ENCODE measurements at places on chromosomes 16 and 17.
A peak's percentile ranks its signal among the peaks of the same experiment; 100 is the strongest.

DNA sequence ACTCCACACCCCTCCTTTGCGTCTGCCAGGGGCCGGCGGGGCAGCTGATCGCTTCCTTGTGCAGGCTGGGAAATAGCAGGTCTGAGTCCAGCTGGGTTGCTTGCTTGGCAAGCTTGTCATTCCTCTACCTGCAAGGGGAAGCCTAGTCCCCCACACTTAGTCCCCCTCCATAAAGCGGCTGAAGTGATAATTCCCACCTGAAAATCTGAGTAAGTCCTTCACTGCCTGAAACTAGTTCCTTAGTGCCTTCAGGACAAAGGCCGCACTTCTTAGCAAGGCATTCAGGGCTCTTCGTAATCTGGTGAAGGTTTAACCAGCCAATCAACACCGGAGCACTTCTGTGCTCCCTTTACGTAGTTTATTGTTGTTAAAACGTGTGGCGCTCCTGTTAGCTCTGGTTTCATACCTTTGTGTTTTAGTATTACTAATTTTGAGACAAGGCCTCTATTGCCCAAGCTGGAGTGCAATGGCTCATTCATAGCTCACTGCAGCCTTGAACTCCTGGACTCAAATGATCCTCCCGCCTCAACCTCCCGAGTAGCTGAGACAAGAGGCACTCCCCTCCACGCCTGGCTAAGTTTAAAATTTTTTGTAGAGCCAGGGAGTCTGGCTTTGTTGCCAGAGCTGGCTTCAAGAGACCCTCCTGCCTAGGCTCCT, 817 bp downstream of the PSKH1 start:
- no peak for DNase-seq

DNA sequence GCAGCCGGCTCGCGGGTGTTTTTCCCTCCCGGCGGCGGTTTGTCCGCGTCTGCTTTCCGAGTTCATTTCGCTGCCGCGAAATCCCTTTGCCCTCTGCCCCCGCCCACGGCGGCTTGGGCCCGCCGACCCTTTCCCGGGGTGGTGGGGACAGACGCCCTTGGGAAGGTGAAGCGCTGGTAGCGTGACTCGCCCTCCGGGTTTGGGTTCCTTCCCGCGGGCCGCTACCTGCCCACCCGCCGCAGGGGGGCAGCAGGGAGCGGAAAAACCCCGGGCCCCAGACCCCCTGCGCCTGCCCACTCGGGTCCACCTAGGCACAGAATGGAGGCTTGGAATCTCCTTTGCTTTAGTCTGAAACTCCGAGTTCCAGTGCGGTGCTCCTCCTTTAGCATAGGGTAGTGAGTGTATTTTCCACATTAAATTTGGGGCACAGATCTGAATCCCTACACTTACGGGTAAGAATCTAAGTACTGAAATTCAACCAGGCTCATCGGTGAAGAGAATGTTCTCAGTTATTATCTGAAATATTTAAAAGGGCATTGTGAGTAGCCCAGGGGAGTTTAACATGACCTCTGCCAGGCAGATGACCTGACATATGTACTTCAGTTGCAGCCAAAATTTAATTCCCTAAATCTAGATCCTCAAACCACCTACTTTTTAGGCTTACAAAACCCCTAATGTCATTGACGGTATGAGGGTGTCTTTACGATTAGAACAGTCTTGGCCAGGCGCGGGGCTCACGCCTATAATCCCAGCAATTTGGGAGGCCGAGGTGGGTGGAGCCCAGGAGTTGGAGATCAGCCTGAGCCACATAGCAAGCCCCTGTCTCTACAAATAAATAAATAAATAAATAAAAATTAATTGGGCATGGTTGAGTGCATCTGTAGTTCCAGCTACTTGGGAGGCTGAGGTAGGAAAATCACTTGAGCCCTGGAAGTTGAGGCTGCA, 1.0 kb downstream of the NME2 start:
- peak; percentile 63 for DNase-seq

GRCh38 chr16:1790611-1791255, 2.8 kb downstream of the IGFALS start:
- no peak for DNase-seq

GRCh38 chr16:10835281-10835931, 16.8 kb upstream of the TVP23A start:
- no peak for DNase-seq

DNA sequence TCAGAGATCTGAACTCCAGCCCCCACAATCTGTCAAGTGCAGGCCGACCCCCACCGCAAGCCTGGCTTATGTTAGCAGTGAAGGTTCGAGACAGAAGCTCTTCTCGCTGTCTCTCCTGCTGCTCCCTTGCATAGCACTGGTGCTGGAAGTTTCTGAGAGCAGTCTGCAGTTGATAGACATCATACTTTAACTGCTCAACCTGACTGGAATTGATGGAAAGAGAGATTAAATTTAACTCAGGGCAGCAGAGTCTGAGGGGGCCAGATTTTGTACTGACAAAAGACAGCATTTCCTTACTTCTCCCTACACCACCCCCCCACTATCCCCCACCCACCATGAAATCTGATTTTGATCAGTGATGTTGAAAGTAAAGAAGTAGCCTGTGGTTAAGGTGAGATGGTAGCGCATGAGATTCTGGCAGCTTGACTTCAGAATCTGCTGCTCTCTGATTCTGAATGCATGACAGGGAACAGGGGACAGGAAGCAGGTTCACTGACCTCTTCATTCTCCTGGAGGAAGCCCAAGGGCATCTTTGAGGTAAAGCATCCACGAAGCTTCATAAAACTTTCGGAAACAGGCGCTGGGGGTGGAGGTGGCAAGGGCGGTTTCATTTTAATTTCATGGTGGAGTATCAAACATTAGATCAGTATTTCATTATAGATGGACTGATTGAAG, 44.3 kb upstream of the TMEM97 start:
- no peak for DNase-seq
